Stimulated activated CD8-positive, alpha-beta memory T cell treated with anti-CD3 and anti-CD28 coated beads, Interleukin-7, amount 100 ng/mL, for 48 hours (primary cell): ENCODE measurements at places on chromosomes 5 and 9.

DNA sequence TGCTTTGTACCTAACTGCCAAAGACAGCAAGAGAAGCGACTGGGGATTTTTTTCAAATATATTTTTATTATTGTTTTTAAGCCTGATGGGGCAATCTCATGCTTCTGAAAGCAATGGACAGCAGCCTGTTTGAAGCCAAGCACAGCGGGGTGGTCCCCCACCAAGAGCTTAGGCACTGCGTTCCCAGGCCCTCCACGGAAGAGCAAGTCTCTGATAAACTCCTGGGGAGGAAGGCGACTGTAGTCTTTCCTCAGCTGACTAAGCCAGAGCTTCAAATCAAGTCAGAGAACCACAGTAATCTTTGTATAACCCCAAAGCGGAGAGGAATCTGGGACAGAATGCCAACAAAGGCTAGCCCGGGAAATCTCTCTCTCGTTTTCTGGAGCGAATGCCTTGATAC is 54.4 kb downstream of the ARSB start:
- no peak for DNase-seq

- no peak for DNase-seq
These were observed 4.3 kb downstream of the ERAP2 start for GRCh38 chr5:96880444-96881164.

GRCh38 chr5:15993334-15993733 is 186.3 kb downstream of the MARCHF11 start:
- no peak for DNase-seq

- no peak for DNase-seq
These were observed 890.5 kb upstream of the CTNND2 start for GRCh38 chr5:12794476-12795332.

- no peak for DNase-seq
These were observed 88.3 kb downstream of the RAPGEF1 start for GRCh38 chr9:131651599-131651998.

DNA sequence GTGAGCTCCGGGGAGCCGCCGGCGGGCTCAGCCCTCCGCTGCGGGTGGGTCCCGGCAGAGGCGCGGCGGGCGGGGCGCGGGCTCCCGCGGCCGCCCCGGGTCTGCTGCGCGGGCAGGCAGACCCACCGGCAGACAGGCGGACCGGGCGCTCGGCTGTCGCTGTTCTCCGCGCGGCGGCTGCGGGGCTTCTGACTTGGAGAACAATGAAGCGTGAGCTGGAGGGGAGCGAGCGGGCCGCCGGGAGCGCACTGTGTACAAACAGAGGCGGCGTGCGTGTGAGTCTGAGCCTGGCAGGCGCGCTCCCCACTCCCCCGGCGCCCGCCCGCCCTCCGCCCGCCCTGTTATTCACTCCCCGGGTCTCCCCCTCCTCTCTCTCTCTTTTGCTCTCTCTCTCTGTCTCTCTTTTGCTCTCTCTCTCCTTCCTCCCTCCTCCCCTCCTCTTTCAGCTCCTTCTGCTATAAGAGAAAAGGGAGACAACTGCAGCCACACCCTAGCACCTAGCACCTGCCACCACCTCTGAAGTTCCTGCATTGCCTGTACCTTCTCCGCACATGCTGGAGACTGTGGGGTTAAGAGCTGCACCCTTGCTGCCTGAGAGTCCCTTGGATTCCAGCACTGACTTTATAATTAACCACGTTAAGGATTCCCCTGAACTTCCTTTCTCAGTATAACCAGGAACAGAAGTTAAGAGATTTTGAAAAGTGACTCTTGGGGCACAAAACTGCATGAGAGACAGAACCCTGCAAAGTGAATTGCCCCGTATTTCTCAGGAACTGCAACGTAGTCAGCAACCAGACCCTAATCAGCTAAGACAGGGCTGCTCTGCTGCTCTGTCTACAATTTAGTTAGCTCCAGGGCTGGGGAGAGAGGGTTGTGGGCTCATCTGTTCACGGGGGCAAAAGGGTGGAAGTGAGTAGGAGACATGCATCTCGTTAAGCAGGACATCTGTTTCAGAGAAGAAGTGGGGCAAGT is at the start of gene EDIL3:
TSS of gene EDIL3 (minus strand) at position 277 of the 972 bp plus-strand sequence. CDS start 506 bp downstream, outside the sequence.
- DNase-seq: no peak

- no peak for DNase-seq
These were observed 116.5 kb downstream of the DOCK8 start for GRCh38 chr9:331197-331596.

- no peak for DNase-seq
These were observed 402.4 kb upstream of the GRAMD2B start for GRCh38 chr5:126020770-126021169.

DNA sequence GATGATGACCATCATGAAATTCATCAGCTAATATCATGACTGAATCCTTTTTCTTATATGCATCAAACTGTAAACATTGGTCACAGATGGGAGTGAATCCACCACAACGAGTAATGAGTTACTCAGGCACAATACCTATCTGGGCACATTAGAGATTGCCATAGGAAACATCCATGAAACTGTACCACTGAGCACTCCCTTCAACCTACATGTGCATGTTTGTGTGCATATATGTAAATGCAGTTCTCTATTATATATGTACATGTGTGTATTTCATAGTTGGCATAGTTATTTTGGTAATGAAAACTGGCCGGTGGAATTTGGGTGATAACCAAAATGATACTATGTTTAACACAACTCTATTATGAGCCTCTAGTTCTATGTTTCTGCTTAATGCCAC is 387.3 kb upstream of the ARRDC3 start:
- no peak for DNase-seq

DNA sequence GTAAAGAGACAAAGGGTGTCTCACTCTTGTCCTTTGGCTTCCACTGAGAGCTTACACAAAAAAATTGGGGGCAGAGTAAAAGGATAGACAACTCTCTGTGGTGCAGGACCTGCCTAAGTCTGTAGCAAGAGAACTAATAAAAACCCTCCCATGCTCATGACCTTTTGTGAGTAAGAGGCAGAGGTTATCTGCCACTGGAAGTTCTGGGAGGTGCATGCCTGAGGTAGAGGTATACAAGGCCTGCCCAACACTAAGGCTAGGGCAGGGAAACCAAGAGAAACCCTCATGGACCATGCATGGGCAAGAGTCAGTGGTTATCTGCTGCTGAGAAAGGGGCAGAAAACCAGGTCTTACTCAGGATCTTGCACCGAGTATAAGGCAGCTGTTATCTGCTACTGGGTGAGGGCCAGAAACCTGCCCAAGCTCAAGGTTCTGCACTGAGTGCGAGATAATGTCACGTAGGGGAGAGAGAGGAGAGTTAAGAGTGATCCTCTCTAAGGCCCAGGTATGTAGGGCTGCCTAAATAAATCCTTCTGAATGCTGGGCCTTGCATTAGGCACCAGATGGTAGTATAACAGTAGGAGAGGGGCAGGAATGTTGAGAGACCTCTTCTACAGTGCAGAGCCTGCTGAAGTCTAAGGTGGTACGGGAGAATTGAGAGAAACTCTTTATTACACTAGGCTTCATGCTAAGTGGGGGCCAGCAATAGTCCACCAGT is 143.4 kb downstream of the MACROH2A1 start:
- DNase-seq: no peak

DNA sequence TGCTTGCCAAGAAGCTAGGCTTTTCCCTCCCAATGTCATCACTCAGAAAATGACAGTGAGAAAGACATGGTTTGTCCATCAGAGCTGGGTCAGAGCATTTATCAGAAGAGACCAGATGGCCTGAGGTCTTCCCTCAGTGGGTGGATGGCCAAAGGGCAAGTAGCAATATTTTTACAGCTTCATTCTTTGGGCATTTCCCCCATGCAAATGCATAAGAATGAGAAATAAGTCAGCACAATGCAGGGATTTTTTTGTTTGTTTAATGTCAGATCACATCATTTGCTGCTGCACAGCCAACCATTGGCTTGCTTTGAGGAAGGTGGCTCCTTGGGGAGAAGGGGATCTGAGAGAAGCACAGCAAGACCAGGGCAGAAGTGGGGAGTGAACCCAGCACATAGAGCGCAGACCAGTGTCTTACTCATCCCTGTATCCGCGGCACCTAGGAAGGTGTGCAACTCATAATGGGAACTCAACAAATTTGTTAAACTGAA is 209.6 kb downstream of the SEMA6A start:
- no peak for DNase-seq

- DNase-seq: no peak
These were observed 1.5 kb upstream of the TOR1B start for GRCh38 chr9:129801504-129801903.

GRCh38 chr9:127742435-127743088 is 7.5 kb upstream of the TOR2A start:
- no peak for DNase-seq

DNA sequence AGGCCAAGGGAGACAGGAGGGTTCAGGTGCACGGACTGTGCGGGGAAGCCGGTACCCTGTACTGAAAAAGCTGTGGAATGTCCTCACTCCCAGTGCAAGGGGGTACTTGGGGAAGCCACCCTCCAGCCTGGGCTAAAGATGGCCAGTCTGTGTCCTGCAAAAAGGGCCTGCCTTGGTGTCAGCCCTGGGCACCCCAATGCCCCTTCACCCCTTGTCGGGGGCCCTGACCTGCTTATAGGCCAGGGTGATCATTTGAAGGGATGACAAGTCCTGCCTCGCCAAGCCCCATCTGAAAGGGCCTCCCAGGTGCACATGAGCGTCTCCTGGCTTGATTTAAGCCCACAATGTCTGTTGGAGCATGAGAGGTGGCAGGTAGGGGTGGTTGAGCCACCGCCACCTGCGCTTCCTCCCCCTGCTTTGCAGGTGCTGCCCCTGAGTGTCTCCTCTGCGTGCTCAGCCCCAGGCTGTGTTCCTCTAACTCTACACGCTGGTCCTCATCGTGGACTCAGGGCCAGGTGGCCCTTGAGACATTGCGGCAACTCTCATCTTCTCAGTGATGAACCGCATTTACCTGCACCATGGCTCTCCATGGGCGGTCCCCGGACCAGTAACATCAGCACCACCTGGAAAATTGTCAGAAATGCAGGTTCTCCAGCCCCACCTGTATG is 97.0 kb downstream of the ANKRD33B start:
- no peak for DNase-seq

DNA sequence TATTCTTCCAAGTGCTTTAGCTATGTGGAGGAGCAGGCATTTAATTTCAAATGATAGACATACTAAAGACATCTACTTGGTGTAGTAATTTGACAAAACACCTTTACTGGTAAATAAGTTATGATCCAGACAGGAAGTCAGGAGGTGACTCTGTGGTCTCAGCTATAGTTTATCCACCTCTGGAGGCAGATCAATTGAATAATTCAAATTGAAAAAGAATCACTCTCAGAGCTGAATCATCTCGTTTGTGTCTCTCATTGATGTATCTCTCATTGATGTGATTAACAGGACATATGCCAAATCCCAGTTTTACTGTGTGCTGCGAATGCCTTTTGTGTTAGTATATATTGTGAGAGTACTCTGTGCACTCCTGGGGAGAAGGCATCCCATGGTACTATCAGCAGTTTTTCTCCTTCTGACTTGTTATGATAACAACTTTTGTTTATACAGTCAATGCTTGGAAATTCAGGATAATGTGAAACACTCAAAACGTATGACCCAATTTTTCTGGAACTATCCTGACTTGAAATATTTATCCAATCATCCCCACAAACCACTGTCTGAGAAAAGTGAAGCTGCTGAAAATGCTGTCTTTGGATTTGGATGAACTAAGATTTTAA is 48.5 kb upstream of the DAB2 start:
- no peak for DNase-seq

GRCh38 chr9:19310246-19310645 is 69.8 kb downstream of the RPS6 start:
- DNase-seq: no peak

DNA sequence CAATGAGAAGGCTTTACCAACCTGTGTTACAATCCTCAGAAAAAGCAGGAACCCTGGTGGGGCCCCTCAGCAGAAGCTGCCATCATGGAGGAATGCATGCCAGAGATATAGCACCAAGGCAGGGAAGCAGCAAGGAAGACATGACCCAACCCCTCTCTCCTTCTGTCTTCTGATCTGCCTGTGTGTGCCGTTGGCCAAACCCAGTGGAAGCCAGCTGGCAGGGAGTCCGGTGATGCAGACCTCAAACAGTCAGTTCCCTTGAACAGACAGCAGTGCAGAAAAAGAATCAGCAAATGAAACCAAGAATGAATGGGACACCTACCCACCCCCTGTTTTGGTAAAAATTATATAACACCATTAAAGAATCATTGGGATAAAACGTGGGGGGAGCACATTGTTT is 234.2 kb downstream of the ZNF608 start:
- DNase-seq: no peak

DNA sequence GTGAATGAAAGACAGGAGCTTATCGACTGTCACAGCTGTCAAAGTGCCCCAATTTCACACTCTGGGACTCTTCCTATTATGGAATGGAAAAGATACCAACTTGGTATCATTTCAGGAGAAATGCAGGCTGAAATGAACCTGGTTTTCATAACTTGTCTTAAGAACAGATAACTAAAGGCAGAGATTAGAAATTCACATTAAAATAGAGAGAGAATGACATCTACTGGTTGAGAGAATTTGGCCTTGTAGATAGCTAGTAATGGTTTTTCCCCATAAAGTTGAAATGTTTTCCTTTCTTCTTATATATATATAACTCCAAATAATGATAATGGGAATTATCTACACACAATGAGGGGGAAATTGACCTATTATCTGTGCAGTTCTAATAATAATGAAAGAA is 600.2 kb upstream of the CCNG1 start:
- DNase-seq: no peak

DNA sequence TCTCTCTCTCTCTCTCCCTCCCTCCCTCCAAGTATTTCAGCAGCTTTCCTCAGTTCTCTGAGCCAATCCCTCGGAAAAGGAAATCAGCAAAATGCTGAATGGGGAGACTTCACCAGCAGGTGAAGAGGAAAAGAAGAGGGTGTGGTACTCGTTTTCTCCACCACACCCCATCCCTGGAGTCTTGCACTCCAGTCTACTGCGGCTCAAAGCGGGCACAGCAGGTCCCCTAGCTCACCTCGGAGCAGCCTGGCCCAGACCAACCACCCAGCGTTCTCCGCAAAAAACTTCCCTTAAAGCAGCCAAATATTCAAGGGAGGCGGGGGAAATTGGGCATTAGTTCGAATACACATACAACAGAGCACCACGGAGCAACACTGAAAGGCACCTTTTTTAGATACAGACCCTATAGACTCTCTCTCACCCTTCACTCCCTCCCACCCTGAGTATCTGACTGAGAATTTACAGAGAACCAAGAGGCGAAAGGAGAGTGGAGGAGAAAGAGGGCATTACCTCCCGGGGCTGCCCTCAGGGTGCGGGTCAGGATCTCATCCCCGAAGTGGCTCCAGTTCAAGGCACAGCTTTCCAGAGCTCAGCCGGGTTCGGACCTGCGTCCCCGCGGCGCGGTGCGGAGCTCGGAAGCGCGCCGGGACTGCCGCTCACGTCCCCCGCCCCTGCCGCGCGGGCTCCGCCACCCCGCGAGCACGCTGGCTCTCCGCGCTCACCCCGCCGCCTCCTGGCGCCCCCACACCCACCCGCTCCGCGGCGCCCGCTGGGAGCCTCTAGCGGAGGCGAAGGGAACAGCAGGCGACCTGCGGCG is 1638.5 kb upstream of the C9orf72 start:
- DNase-seq: no peak

- no peak for DNase-seq
These were observed 1439.6 kb upstream of the ACO1 start for GRCh38 chr9:30944741-30945280.

- DNase-seq: no peak
These were observed 8.8 kb upstream of the OTULINL start for GRCh38 chr5:14572836-14573235.

- no peak for DNase-seq
These were observed at the start of gene SH3RF2 for GRCh38 chr5:145936401-145937131. Gene SH3RF2 (plus strand): TSS chr5:145936578. CDS start chr5:145937929, 1,351 bp downstream.

GRCh38 chr5:10792336-10792735 is 31.3 kb upstream of the DAP start:
- no peak for DNase-seq

- no peak for DNase-seq
These were observed 14.9 kb upstream of the CERCAM start for GRCh38 chr9:128405780-128406171.
